Activated T-cell treated with anti-CD3 and anti-CD28 coated beads, Interleukin-2, amount 50 U/mL, for 24 hours (primary cell): ENCODE measurements at places on chromosomes 5 and 9.

- no peak for DNase-seq
Measured at GRCh38 chr5:178424810-178425177, 165.4 kb downstream of the COL23A1 start.

GRCh38 chr9:89634995-89635742 is 30.4 kb downstream of the GADD45G start:
- DNase-seq: no peak

- DNase-seq: peak; percentile 52
Measured at GRCh38 chr5:322281-322941, 897 bp downstream of the AHRR start.

DNA sequence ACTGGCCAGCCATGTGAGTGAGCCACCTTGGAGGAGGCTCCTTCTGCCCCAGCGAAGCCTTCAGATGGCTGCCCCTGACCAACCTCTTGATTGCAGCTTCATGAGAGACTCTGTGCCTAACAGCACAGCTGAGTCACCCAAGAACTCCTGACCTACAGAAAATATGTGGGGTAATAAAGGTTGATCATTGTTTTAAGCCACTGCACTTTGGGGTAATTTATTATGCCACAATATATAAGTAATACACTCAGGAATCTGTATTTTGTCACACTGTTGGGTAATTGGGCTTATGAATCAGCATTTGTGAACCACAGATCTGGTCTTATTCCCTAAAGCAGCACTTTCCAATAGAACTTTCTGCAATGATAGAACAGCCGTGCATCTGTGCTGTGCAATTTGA is 24.4 kb upstream of the VDAC1 start:
- DNase-seq: no peak

- no peak for DNase-seq
Measured at GRCh38 chr5:56494300-56494731, 261.2 kb upstream of the ANKRD55 start.

GRCh38 chr9:16866587-16866986 is 3.9 kb downstream of the BNC2 start:
- no peak for DNase-seq
